Aorta (tissue), 5 donors: ENCODE measurements at places on chromosomes 5 and 9. TPM values are rescaled to one million over a fixed set of nuclear protein-coding genes. Genes with fewer than 3 reads are reported as not detected.

Gene HAPLN1
- 1.6 TPM for total RNA-seq

Gene PCDHGA4
- 10.2 TPM for total RNA-seq

Gene PRDM9
- not detected for total RNA-seq

Gene LHX3
- not detected for total RNA-seq

- H3K27ac ChIP-seq, result no peak overlapping the region
- no peaks in the 10 kb centered on the region for H3K27me3 ChIP-seq
Measured at GRCh38 chr9:74681906-74682305, 184.8 kb downstream of the RORB start.

GRCh38 chr5:174097486-174098185 lies 52.1 kb downstream of the NSG2 start:
- no peaks in the 10 kb centered on the region for H3K27me3 ChIP-seq
- no peak overlapping the region for H3K27ac ChIP-seq
- no peak overlapping the region for H3K4me3 ChIP-seq
- DNase-seq, result no peak
- no peaks in the 10 kb centered on the region for H3K4me1 ChIP-seq

DNA sequence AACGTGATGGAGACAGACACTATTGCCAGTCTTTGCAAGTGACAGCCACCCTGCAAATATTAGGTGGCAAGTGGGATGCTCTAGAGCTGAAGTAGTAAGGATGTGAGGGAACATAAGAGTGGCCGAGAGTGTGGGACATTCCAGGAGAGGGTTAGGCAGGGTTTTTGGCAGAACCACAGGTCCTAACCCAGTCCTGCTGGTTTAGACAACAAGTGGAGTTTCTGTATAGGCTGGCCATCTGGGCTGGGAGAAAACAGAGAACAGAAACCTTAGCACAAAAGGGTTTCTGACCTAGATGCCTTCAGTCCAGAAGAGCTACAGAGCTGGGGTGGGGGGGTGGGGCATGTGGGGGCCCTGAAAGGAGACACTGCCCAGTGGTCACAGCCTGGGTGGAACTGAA lies 107.4 kb downstream of the TMEM174 start:
- peaks cover 2% of the 10 kb centered on the region for H3K4me1 ChIP-seq
- H3K4me3 ChIP-seq, result no peak overlapping the region
- no peaks in the 10 kb centered on the region for H3K27me3 ChIP-seq
- H3K36me3 ChIP-seq, result no peaks in the 10 kb centered on the region

DNA sequence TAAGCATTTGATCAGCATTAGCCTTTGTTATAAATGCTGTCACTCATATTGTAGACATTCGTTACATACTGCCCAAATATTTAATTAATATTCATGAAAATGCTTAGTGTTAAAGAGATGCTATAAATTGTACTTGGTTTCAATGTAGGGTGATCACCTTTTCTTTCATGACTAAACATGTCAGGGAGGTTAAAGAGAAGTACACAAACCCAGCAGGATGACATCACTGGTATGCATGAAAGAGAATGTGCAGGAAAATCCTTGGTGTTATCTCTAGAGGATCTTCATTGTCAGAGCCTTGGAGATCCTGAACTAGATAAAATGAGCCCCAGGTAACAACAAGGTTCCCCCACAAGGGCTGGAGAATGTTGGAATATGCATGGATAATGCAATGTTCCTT lies 33.0 kb upstream of the SV2C start:
- no peak for DNase-seq
- H3K27ac ChIP-seq, result no peak overlapping the region
- H3K4me1 ChIP-seq, result no peaks in the 10 kb centered on the region
- no peak overlapping the region for H3K4me3 ChIP-seq
- no peaks in the 10 kb centered on the region for H3K36me3 ChIP-seq

DNA sequence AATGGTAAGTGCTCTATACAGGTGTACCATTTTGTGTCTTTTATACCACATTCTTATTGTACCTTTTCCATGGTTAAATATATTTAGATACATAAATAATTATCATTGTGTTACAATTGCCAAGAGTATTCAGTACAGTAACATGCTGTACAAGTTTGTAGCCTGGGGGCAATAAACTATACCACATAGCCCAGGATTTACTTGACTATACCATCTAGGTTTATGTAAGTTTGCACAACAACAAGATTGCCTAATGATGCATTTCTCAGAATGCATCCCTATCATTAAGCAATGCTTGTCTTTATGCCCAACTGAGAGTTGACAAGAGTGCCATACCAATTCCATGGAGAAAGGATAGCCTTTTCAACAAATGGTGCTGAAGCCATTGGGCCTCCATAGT lies 136.7 kb upstream of the PJA2 start:
- H3K27ac ChIP-seq, result no peak overlapping the region
- H3K4me1 ChIP-seq, result no peaks in the 10 kb centered on the region
- H3K36me3 ChIP-seq, result no peaks in the 10 kb centered on the region
- H3K27me3 ChIP-seq, result no peaks in the 10 kb centered on the region
- DNase-seq, result no peak

GRCh38 chr9:101470929-101471328 lies 35.4 kb upstream of the ALDOB start:
- DNase-seq, result no peak
- H3K27ac ChIP-seq, result no peak overlapping the region
- no peaks in the 10 kb centered on the region for H3K4me1 ChIP-seq
- no peak overlapping the region for H3K4me3 ChIP-seq
- peaks cover 8% of the 10 kb centered on the region for H3K36me3 ChIP-seq
- no peaks in the 10 kb centered on the region for H3K27me3 ChIP-seq

GRCh38 chr5:142771666-142772065 lies 1.5 kb downstream of the ARHGAP26 start:
- H3K4me1 ChIP-seq, result no peaks in the 10 kb centered on the region
- H3K36me3 ChIP-seq, result no peaks in the 10 kb centered on the region
- no peak for DNase-seq
- H3K27ac ChIP-seq, result no peak overlapping the region

- no peaks in the 10 kb centered on the region for H3K36me3 ChIP-seq
- H3K4me3 ChIP-seq, result peak overlapping the region; percentile 89
- H3K27me3 ChIP-seq, result no peaks in the 10 kb centered on the region
- DNase-seq, result peak; percentile 56
- no peaks in the 10 kb centered on the region for H3K4me1 ChIP-seq
- H3K27ac ChIP-seq, result peak overlapping the region; percentile 29
Measured at GRCh38 chr9:133991214-133991921, 756 bp downstream of the VAV2 start.

DNA sequence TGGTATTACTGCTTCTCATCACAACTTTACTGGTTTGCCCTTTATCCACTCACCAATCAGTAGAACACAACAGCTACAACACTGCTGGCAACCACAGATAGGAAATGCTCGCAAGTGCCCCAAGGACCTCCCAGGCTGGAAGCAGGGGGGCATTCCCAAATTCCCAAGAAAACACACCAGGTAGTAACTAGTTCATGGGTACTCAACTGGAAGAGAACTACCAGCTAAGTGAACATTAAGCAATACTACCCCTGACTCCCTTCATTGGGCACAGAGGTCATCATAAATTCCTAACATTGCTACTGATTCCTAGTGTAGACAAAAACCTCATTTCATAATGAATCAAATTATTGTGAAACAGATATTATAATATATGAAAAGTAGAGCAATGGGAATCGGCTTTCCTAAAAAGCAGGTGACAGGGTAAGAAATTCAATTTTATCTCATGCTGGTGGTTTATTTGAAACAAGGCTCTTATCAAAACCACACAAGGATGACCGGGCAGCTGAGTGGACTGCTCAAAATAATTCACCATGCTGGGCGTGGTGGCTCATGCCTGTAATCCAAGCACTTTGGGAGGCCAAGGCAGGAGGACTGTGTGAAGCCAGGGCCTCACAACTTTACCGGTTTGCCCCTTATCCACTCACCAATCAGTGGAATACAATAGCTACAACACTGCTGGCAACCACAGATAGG lies 81.6 kb downstream of the TLE1 start:
- no peak for DNase-seq
- H3K27ac ChIP-seq, result no peak overlapping the region
- H3K27me3 ChIP-seq, result no peaks in the 10 kb centered on the region
- no peak overlapping the region for H3K4me3 ChIP-seq
- H3K36me3 ChIP-seq, result peaks cover 6% of the 10 kb centered on the region

- H3K36me3 ChIP-seq, result no peaks in the 10 kb centered on the region
- peak overlapping the region; percentile 98 for H3K4me3 ChIP-seq
- peak; percentile 69 for DNase-seq
- peak overlapping the region; percentile 98 for H3K27ac ChIP-seq
- no peaks in the 10 kb centered on the region for H3K27me3 ChIP-seq
- peaks cover 6% of the 10 kb centered on the region for H3K4me1 ChIP-seq
Measured at GRCh38 chr9:109013679-109014607, 644 bp upstream of the CTNNAL1 start.

DNA sequence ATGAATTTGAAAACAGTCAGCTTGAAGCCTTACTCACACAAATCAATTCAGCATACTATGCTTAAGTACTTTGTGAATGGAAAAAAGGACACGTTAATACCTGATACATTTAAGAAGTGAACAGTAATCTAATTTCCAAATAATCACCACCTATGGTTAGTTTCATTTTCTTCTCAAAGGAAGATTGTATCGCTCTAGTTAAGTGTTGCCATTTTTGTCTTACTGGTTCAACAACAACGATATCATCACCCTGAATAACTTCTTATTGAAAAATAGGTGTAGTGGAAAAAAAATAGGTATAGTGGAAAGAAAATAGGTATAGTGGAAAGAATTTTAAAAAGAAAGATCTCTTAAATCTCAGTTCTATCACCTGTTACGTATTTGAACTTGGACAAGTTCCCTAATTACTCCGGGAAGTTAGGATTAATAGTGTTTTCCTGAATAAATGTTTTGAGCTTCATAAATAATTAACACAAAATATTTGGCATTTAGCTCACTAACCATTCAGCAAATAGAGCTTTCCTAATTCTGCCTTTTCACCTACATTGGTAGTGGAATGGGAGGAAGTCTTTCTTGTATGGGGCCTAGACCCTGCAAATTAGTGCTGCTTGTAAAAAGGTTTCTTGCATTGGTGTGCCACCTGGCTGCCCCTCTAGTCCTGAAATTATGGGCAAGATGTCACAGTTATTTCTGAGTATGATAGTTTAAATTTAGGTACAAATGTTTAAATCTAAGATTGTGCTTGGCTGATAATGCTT lies 502.6 kb upstream of the NMUR2 start:
- no peaks in the 10 kb centered on the region for H3K36me3 ChIP-seq
- H3K27ac ChIP-seq, result no peak overlapping the region
- no peak for DNase-seq
- H3K27me3 ChIP-seq, result no peaks in the 10 kb centered on the region

GRCh38 chr5:146721073-146721815 lies 157.3 kb downstream of the PPP2R2B start:
- no peaks in the 10 kb centered on the region for H3K27me3 ChIP-seq
- no peaks in the 10 kb centered on the region for H3K36me3 ChIP-seq
- peaks cover 11% of the 10 kb centered on the region for H3K4me1 ChIP-seq
- H3K27ac ChIP-seq, result no peak overlapping the region

- no peak for DNase-seq
- H3K4me3 ChIP-seq, result no peak overlapping the region
- H3K27me3 ChIP-seq, result no peaks in the 10 kb centered on the region
- peak overlapping the region; percentile 5 for H3K27ac ChIP-seq
Measured at GRCh38 chr5:14745188-14745563, 80.7 kb downstream of the OTULIN start.
